ENCODE measurements at places on chromosomes 1 and 21. TPM values are rescaled to one million over a fixed set of nuclear protein-coding genes. Genes with fewer than 3 reads are reported as not detected.

GRCh38 chr1:157429601-157430240 is 122.6 kb downstream of the FCRL5 start:
- DNase-seq: no peak
- no peaks in the 10 kb centered on the region for H3K27me3 ChIP-seq
- no peak overlapping the region for H3K4me3 ChIP-seq
- H3K36me3 ChIP-seq: no peaks in the 10 kb centered on the region

GRCh38 chr1:245682638-245683628 is 528.1 kb downstream of the KIF26B start:
- peaks cover 10% of the 10 kb centered on the region for H3K4me1 ChIP-seq
- no peak overlapping the region for H3K4me3 ChIP-seq
- H3K36me3 ChIP-seq: peaks cover 18% of the 10 kb centered on the region

- 0 out of 2 replicates have a peak, but pooled peaks cover 1% of the 10 kb centered on the region for H3K27me3 ChIP-seq
- H3K4me3 ChIP-seq: no peak within 1 kb of the TSS
- H3K4me1 ChIP-seq: peaks cover 10% of the 10 kb centered on the region
- DNase-seq: no peak
- H3K27ac ChIP-seq: no peak within 1 kb of the TSS
- H3K36me3 ChIP-seq: no peaks in the 10 kb centered on the region
Observed at GRCh38 chr1:116110567-116111523, at the start of gene MAB21L3. Gene MAB21L3 (plus strand): TSS chr1:116111399. CDS start chr1:116112616, 1,217 bp downstream.

DNA sequence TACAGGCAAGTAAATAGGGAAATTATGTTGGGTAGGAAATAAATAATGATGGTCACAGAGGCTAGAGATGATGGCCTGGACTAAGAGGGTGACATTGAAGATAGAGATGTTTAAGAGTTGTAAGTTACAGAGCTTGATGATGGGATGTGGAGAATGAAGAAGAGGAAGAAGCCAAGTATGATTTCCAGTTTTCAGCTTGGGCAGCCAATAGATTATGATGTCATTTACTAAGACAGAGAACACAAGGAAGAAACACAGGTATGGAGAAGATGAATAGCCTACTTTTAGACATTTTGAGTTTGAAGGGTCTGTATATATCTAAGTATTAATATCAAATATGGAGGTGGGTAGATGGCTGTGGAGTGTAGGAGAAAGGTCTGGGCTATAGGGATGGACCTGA is 56.0 kb upstream of the PRELP start:
- no peak overlapping the region for H3K27ac ChIP-seq
- H3K36me3 ChIP-seq: no peaks in the 10 kb centered on the region
- peaks cover 26% of the 10 kb centered on the region for H3K27me3 ChIP-seq
- no peak for DNase-seq

- no peaks in the 10 kb centered on the region for H3K4me1 ChIP-seq
- H3K36me3 ChIP-seq: no peaks in the 10 kb centered on the region
- no peak overlapping the region for H3K27ac ChIP-seq
- H3K4me3 ChIP-seq: no peak overlapping the region
- no peak for DNase-seq
- peaks cover 2% of the 10 kb centered on the region for H3K27me3 ChIP-seq
Observed at GRCh38 chr1:67261680-67262079, 46.0 kb upstream of the IL12RB2 start.

- no peaks in the 10 kb centered on the region for H3K4me1 ChIP-seq
- H3K27ac ChIP-seq: no peak overlapping the region
- no peak for DNase-seq
Observed at GRCh38 chr21:31470896-31471694, 127.0 kb upstream of the TIAM1 start.

GRCh38 chr1:23772049-23772853 is 6.0 kb upstream of the PITHD1 start:
- peak; percentile 76 for DNase-seq
- no peak overlapping the region for H3K4me3 ChIP-seq
- no peak overlapping the region for H3K27ac ChIP-seq
- 0 out of 2 replicates have a peak, but pooled peaks cover 2% of the 10 kb centered on the region for H3K4me1 ChIP-seq
- no peaks in the 10 kb centered on the region for H3K27me3 ChIP-seq
- H3K36me3 ChIP-seq: peaks cover 11% of the 10 kb centered on the region

GRCh38 chr1:210104103-210104502 is 128.5 kb upstream of the SERTAD4 start:
- no peak for DNase-seq
- H3K27me3 ChIP-seq: no peaks in the 10 kb centered on the region
- no peak overlapping the region for H3K4me3 ChIP-seq
- H3K27ac ChIP-seq: no peak overlapping the region

GRCh38 chr1:204370176-204370575 is 10.4 kb upstream of the PLEKHA6 start:
- H3K4me3 ChIP-seq: no peak overlapping the region
- DNase-seq: no peak
- no peaks in the 10 kb centered on the region for H3K4me1 ChIP-seq
- no peak overlapping the region for H3K27ac ChIP-seq
- no peaks in the 10 kb centered on the region for H3K36me3 ChIP-seq

DNA sequence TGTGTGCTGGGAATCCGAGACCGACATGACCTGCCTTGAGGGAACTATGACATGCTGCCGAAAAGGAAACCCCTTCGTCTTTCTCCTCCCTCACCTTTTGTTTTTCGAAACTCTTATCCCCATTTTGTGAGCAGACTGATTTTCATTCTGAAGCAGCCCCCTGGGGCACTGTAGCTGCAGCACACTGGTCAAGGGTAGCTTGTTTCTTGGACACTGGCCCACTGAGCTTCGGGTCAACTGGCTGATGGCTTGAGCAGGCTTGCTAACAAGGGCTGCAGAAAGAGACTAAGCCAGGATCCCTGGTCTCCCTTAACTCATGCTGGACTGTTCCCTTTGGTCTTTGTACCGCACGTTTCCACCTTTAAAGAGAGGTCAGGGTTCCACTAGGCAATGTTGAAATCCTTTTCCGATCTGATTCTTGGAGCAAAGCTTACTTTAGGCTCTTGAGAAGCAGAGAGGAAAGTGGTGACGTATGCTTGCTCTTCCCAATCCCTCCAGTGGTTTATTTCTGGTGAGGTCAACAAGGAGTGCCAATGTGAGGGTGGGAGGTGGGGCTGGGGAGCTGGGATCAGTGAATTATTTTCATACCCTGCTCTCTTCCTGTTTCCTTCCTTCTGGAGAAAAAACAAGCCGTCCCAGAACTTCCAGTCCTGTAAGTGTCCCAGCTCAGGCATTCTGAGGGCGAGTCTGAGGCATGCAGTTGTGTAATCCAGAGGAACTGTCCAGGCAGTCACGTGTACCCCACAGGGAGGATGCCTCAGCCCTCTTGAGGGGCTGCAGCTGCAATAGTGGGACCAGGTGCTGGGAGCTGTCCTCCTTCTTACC is 7.6 kb downstream of the CYP4B1 start:
- no peaks in the 10 kb centered on the region for H3K4me1 ChIP-seq
- no peak overlapping the region for H3K27ac ChIP-seq
- no peaks in the 10 kb centered on the region for H3K36me3 ChIP-seq
- DNase-seq: no peak

GRCh38 chr1:54487571-54488050 is 60.4 kb upstream of the ACOT11 start:
- peaks cover 14% of the 10 kb centered on the region for H3K4me1 ChIP-seq
- DNase-seq: no peak
- no peaks in the 10 kb centered on the region for H3K27me3 ChIP-seq
- H3K4me3 ChIP-seq: peak overlapping the region; percentile 9

DNA sequence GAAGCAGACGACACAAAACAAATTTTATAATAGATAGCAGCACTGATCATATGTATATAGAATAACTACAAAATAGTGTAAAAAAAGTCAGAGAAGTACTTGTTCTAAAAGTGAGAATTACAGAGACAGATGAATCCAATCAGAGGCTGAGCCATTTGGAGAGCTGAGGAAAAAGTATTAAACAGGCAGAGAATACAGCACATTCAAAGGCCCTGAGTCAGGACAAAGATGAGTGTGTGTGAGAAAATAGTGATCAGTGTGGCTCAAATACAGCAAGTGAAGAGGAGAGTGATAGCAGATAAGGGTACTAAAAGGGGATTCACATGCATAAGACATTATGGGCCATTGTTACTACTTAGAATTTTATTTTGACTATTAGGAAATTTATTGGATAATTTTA is 430.6 kb upstream of the BRINP3 start:
- no peaks in the 10 kb centered on the region for H3K36me3 ChIP-seq
- no peak overlapping the region for H3K4me3 ChIP-seq
- H3K27ac ChIP-seq: no peak overlapping the region
- DNase-seq: peak; percentile 31

DNA sequence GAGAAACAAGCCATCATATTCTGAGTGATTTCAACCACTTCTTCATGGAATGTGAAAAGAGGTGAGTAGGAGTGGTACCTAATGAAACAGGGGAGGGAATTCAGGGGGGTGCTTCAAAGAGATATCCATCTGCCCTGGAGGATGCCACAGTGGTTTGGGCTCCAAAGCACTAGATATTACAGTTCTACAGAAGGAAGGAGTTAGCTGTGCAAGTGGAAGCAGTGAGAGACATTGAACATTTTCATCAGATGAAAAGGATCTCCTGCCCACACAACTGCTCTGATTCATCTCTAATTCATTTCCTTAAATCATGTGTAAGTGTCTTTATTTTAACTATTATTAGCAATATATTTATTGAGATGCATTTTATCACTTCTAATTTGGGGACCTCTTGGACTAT is 2.8 kb upstream of the RGS5 start:
- no peak overlapping the region for H3K4me3 ChIP-seq
- H3K36me3 ChIP-seq: no peaks in the 10 kb centered on the region
- H3K27ac ChIP-seq: no peak overlapping the region
- H3K27me3 ChIP-seq: no peaks in the 10 kb centered on the region
- peak; percentile 46 for DNase-seq

DNA sequence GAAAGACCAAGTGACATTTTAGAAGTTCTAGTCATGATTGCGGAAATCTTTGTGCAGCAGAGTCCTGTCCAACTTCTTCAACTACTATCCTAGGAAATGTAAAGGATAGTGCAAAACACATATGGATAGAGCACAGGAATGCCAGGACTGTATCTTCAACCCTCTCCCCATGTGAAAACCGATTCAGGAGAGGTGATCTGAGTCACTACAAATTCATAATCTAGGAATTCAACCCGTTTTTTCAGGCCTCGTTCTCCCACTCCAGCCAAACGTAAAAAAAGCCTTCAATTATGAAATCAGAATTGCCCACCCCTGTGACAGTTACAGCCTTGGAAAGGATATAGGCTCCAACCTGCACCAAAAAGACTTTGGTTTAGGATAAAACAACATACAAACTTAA is 52.9 kb upstream of the RGS1 start:
- peaks cover 4% of the 10 kb centered on the region for H3K4me1 ChIP-seq
- no peaks in the 10 kb centered on the region for H3K27me3 ChIP-seq
- H3K36me3 ChIP-seq: no peaks in the 10 kb centered on the region
- H3K4me3 ChIP-seq: no peak overlapping the region
- DNase-seq: no peak

GRCh38 chr1:204660509-204660908 is 25.0 kb downstream of the LRRN2 start:
- H3K27ac ChIP-seq: no peak overlapping the region
- no peaks in the 10 kb centered on the region for H3K36me3 ChIP-seq
- H3K4me3 ChIP-seq: no peak overlapping the region
- no peak for DNase-seq

- H3K36me3 ChIP-seq: peaks cover 42% of the 10 kb centered on the region
- H3K27me3 ChIP-seq: no peaks in the 10 kb centered on the region
- no peak overlapping the region for H3K4me3 ChIP-seq
- DNase-seq: no peak
Observed at GRCh38 chr1:153752072-153752471, 23.1 kb upstream of the SLC27A3 start.

DNA sequence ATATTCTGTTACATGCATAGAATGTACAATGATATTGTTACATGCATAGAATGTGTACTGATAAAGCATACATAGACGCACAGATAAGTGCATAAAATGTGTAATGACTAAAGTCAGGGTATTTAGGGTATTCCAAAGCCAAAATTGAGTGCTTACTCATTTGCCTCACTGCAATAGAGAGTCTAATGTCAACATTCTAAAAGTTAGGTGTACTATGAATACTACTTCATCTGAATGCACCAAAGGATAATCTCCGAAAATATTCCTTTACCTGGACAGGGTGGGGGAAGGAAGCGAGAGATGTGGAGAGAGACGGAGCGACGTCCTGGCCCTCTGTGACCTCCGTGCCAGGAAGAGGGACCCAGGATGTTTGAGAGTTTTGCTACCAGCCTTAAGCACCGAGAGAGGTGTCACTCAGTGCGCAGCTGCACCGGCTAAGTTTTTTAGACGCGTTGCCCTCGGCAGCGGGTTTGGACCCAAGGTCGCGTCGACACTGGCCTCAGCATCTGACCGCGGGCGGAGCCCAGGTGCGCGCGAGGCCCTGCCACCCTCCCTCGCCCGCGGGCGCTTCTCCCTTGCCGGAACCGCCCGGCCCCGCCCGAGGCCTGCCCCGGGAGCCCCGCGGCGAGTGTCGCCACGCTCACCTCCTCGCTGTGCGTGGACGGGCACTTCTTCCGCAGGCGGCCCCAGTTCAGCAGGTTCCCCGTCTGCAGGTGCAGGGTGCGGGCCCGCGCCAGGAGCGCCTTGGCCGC is 660 bp downstream of the GCLM start:
- H3K4me3 ChIP-seq: peak overlapping the region; percentile 74
- H3K4me1 ChIP-seq: peaks cover 4% of the 10 kb centered on the region
- no peaks in the 10 kb centered on the region for H3K36me3 ChIP-seq
- H3K27me3 ChIP-seq: no peaks in the 10 kb centered on the region
- peak overlapping the region; percentile 29 for H3K27ac ChIP-seq
- no peak for DNase-seq

DNA sequence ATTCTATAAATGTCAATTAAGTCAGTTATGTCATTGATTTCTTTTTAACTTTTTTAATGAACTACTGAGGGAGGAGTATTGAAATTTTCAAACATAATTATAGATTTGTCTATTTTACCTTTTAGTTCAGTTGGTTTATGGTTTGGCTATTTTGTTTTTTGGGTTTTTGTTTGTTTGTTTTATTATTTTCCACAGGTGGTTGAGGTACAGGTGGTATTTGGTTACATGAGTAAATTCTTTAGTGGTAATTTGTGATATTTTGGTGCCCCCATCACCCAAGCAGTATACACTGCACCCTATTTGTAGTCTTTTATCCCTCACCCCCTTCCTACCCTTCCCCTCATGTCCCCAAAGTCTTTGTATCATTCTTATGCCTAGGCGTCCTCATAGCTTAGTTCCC is 9.5 kb downstream of the TDRD5 start:
- no peak for DNase-seq
- H3K36me3 ChIP-seq: no peaks in the 10 kb centered on the region
- no peak overlapping the region for H3K27ac ChIP-seq

GRCh38 chr1:199273837-199274379 is 635.1 kb downstream of the PTPRC start:
- no peak overlapping the region for H3K4me3 ChIP-seq
- H3K27ac ChIP-seq: no peak overlapping the region
- no peaks in the 10 kb centered on the region for H3K36me3 ChIP-seq
- peaks cover 5% of the 10 kb centered on the region for H3K4me1 ChIP-seq

The FCRL5 gene
- not detected for total RNA-seq

The ACTN2 gene
- total RNA-seq: under 0.01 TPM

The LHX8 gene
- not detected for total RNA-seq

The TNFSF4 gene
- 19.7 TPM for total RNA-seq

The KRTAP11-1 gene
- not detected for total RNA-seq

The INPP5B gene
- total RNA-seq: 20.4 TPM

The TIE1 gene
- total RNA-seq: 3.3 TPM

The GUCA2A gene
- not detected for total RNA-seq

The FALEC gene
- not detected for total RNA-seq

The FGGY gene
- total RNA-seq: 14.0 TPM
